ENCODE measurements at places on chromosomes 5 and 9.

DNA sequence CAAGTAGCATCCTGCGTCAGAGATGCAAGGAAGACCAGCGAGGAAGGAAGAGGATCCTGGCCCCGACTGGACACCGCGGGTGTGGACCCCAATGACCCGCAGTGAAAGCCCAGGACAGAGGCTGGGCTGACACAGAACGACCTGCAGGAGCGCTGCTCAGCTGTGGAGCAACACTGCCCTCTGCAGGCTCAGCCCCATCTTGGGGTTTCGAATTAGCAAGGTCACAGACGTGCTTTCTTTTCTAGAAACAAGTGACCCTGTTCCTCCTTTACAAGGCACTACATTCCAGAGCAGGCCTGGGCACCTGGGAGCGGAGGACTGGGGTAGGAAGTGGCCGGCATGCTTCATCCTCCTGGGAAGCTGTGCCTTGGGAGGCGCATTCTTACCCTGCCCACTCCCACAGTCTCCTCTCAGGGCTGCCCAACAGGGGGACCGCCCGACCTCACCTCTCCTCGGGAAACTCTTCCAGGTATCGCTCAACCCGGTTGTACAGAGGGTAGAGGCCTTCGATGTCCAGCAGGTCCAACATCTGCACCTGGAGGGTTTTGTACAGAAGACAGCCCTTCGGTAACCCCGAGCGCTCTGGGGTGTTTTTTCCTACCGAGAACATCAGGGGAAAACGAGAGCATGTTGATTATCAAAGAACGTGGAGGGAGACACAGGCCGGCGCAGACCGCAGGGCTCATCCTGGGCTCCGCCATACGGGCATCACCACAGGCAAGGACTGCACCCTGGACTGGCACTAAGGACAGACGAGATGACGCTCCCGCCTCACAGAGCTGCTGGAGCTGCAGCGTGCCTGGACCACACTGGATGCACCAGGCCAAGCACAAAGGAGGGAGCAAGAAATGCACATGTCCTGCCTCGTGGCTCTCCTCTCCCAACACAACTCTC, 35.0 kb downstream of the IPPK start:
- no peak for DNase-seq

DNA sequence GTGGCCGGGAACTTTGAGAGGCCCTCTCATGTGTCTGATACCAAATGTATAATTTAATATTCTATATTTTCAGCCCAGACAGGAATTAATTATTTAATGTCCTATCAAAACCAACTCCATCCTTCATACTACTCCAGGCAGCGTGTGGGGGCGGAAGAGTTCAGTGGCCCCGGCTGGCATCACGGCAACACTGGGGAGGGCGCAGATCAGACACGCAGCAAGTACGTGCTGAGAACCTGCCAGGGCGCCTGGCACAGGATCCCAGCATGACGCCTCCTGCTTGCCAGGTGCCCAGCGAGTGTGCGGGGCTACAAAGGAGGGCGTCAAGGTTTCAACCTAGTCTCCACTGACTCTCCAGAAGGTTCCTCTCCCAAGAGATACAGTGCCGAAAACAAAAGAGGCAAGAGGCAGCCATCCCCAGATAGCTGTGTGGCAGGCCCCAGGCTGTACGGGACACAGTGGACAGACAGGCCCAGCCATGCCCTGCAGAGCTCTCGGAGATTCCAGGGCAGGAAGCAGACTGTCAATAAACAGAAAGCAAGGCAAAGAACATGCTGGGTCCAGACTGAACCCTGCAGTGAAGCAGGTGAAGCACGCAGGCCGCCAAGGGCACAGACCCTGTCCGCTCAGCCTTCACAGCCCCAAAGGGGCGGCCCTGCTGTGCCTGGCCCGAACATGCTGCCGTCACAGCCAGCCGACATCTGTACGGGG, 110.3 kb downstream of the VAV2 start:
- no peak for DNase-seq

GRCh38 chr9:16458696-16459420, 411.6 kb downstream of the BNC2 start:
- peak; percentile 47 for DNase-seq

DNA sequence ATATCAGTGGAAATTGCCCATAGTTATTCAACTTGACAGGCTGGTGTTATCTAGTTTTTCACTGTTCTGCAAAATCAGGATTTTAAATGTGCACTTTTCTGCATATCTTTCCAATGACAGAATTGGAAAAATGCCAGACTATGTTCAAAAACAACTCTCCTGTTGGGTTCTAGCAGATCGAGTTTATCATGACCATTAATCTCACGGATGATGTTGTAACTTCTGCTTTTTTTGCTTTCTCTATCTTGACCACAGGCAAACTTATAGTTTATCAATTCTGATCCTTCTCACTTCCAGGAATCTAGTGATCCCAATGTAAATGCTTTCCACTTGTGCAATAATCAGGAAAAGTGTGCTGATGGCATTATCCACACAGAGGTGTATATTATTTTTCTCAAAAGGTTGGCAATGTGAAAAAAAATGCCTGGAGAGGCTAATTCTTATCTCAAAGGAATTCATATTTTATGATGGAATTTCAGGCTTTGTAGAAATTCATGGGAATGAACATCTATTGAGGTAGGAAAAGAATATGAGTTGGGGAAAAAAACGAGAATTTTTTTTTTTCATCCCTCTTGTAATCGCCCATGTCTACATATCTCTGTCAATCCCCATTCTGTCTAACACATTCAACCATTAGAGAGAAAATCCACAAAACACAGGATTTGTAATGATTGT, 73.6 kb upstream of the DAB2 start:
- no peak for DNase-seq

- no peak for DNase-seq
These were observed 3.3 kb downstream of the MEF2C start for GRCh38 chr5:88879724-88880123.

- DNase-seq, result no peak
These were observed 56.2 kb upstream of the LPAR1 start for GRCh38 chr9:111094433-111094924.

GRCh38 chr9:104836235-104836634, 72.3 kb downstream of the NIPSNAP3B start:
- no peak for DNase-seq

DNA sequence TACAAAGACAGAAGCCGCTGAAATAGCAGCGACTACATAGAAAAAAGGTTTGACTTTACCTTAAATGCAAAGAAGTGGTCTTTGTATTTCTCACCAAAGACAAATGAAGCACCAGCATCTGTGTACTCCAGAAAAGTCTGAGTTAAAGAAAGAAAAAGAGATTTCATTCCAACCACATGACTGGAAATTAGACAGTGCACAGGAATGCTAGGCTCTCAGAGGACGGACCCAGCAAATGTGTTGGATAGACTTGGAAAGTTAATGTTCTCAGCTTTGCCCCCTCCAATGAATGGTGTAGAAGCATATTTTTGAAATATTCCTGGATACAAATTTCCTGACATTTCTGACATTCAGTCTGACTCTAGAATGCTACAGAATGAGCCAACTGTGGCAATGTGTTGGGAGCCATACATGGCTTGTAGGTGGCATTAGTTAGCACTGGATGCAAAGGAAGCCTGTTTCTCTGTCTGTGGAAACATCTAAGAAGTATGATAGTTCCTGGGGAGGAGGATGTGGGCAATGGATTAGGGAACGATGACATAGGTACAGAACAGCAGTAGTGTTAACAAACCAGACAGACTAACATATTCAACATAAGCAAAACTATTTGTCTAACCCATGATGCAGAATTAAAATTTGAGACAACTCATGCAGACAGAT, 43.3 kb downstream of the SLC28A3 start:
- DNase-seq, result no peak

DNA sequence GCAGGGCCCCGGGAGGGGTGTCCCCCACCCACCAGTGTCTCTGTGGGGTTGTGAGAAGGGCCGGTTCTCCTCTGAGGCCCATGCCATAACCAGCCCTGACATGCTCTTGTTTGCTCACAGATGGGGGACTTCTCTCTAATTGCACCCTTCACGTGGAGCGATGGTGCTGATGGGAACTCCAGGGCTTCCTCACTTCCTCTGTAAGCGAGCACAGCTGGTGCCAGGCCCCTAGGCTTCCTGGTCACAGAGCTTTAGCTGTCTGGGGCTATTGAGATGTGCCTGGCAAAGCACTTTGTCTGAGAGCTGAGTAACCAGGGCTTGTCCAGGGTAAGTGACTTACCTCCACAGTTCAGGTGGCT, 36.4 kb downstream of the PHF2 start:
- no peak for DNase-seq

- DNase-seq, result no peak
These were observed 32.5 kb upstream of the ALDOB start for GRCh38 chr9:101468116-101468515.

GRCh38 chr5:96012399-96012798, 50.7 kb upstream of the ELL2 start:
- no peak for DNase-seq

GRCh38 chr5:132074091-132074771, 642 bp downstream of the CSF2 start:
- no peak for DNase-seq

DNA sequence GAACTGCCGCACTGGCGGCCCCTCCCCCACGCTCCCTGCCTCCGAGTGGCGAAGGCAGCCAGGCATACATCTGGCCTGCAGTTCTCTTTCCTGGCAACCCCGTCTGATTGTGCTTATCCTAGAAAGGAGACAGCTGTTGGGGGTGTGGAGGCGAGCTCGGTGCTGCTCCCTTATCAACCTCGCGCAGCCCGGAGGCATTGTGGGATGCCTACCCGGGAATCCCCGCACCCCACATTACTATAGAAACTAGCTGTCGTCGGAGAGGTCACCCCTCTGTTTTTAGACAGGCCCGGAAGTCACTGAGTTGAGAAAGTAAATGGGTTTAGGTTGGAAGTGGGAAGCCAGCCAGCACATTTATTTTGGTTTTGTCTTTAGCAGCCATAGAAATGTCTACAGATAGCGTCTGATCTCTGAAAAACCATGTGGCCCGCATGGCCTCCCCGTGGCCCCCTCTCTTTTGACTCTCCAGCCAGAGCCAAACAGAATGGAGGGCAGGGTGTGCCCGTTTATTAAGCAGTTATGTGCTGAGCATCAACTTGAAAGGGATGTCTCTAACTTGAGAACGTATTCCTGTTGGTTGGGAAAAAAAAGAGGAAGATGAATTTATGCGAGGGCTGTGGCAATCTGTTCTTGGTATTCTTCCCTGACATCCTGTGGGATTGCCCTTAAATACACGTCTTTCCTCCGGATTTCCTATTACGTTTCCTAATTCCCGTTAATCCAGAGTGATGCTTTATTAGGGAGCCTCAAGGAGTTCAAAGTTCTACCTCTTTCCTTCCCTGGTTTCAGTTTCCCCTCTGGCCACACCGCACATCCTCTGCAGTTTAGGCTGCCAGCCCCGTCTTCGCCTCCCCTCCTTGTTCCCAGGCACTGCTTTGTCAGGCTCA, 3.9 kb downstream of the STC2 start:
- peak; percentile 77 for DNase-seq

GRCh38 chr9:109875495-109876129, 95.6 kb downstream of the PALM2AKAP2 start:
- DNase-seq, result no peak

- no peak for DNase-seq
These were observed 80.5 kb downstream of the PALM2AKAP2 start for GRCh38 chr9:109860521-109860920.

DNA sequence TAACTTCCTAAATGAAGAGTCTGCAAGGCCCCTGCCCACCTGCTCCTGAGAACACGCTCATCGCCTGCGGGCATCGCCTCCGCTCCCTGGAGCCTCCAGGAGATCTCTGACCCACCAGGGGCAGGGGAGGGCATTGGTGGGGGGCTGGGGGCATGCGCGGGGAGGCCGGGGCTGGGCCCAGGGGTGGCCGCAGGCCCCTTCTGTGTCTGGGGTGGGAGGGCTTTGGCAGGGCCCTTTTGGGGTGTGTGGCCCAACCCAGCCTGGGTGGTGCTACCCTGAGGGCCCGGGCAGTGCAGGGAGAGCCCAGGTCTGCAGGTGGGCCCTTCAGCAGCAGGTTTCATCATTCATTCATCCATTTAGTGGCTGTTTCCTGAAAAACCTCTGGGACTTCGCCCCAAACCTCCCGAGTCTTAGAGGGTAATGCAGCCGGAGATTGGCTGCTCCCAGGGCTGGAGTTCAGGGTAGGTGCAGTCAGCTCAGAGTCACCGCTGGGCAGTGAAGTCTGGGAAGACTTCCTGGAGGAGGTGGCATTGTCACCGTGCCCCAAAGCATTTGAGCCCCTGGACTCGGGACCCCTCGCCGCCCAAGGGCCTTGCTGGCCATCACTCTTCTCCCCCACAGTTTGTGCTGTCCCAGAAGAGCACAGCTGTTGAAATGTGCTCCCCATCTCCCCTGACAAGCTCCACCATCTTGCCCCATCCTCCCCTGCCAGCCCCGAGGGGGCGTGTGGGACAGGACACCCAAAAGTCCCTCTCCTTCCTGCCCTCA, 255.1 kb downstream of the PARP8 start:
- no peak for DNase-seq

GRCh38 chr9:111030492-111030891, 7.8 kb downstream of the LPAR1 start:
- no peak for DNase-seq

- no peak for DNase-seq
These were observed 66.9 kb downstream of the ENTREP1 start for GRCh38 chr9:69391946-69392345.

- DNase-seq, result no peak
These were observed 44.7 kb downstream of the ERAP1 start for GRCh38 chr5:96763026-96763425.
